D341Med (cell line): ENCODE measurements at places on chromosomes 5 and 9.

DNA sequence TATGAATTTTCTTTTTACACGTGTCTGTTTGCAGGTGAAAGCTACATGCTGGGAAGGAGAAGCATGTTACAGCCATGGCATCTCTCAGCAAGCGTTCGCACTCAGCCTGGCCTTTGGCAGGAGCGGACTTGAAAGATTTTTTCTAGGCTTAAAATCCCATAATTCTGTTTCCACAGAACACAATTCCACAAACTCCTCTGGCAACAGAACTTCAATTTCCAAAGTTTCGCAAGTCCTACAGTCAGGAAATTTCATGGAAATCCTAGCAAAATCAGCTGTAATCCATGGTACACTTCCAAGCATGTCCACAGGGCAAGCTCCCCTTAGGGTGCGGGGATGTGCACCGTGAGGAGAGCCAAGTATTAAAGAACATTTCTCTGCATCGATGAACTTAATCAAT lies 35.9 kb downstream of the SUB1 start:
- no peak for DNase-seq

DNA sequence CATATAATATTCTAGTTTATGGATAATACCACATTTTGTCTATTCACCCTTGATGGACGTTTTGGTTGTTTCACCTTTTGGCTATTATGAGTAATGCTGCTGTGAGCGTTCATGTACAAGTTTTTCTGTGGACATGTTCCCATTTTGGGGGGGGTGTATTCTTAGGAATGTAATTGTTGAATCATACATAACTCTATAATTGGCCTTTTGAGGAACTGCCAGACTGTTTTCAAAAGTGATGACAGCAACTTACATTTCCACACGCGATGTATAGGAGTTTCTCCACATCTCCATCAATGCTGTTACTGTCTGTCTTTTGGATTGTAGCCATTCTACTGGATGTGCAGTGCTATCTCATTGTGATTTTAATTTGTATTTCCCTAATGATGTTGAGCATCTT lies 69.8 kb downstream of the SLC46A2 start:
- no peak for DNase-seq

GRCh38 chr5:125408448-125409233 lies 662.2 kb upstream of the ZNF608 start:
- DNase-seq = no peak

DNA sequence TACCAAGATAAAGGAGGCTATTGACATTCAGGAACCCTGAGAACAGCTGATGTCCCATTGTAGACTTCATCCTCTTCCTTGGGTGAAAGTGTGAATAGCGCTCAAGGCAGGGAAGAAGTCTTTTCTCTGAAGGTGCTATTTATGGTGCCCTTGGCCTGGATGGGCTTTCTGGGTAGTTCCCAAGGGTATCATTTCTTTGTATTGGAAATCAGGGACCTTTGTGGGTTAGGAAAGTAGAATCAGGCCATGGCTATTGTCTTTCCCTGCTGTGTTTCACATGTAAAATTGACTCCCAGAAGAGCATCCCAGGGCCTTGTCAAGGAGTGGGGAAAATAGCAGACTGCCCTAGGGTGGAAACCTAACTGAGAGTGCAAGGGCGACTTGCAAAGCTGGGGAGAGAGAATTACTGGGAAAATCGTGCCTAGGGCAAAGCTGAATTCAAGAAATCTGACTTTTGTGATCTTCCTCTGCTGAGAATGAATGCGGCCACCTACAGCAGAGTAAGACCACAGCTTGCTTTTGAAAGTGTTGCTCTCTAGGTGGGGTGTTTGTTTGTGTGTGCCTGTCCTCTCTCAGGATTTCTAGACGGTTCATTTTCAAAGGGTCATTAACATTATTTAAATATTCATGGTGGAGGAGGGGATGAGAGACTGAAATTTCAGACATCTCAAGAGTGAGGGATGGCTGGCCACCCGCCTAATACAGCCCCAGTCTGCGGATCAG lies 160.6 kb downstream of the C9orf152 start:
- DNase-seq = no peak

DNA sequence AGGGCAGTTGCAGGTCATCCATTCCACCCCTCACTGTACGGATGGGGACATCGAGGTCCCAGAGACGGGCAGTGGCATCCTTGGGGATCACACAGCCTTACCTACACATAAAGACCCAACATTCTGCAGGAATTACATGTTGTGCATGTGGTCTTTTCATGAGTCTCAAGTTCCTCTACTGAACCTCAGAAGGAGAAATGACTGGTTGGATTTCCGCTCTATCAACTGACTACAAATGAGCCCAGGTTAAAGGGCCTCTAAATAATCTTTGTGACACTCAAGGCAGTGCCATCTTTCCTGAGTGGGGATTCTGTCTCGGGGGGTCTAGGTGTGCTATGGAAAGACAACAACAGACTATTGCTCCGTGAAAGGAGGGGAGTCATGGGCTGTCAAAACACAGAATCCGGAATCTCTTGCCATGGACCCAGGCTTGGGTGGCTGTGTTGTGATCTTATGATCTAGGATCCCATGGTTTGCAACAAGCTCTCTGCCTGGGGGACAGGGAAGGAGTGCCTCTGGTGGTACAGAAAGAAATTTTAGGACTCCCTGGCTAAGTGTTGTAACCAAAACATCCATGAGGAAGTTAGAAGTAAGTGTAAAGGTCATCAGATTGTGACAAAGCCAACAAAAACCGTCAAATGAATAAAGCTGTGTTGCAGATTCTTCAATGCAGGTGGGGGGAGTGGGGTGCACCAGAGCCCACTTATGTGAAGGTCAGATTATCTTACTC lies 1.9 kb upstream of the SLC31A2 start:
- DNase-seq = no peak

DNA sequence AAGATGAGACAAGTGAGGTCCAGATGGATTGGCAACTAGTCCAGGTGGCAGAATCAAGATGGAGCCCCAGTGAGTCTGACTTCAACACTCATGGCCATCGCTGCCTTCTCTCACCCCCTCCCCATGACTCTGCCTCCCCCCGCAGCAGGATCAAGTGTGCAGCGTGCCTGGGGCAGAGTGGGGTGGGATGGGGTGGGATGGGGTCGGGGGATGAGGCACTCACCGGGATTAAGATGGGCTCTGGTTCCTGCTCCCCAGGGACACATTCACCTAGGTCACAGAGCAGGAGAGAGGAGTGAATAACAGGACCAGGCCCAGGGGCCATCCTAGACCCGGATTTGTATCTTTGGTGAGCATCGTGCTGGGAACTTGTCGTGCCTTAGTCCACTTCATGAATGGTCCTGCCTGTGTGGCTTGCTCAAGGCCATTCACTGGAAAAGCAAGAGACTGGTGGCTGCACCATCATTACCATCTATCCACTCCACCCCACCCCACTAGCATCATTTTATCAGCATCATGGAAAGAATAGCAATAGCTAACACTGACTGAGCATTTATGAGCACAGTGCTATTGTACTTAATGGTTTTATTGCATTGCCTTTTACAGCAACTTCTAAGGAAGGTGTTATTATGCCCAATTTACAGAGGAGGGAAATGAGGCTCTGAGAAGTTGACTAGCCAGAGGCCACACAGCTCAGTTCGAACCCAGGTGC lies 8.5 kb downstream of the AMBP start:
- DNase-seq = no peak

DNA sequence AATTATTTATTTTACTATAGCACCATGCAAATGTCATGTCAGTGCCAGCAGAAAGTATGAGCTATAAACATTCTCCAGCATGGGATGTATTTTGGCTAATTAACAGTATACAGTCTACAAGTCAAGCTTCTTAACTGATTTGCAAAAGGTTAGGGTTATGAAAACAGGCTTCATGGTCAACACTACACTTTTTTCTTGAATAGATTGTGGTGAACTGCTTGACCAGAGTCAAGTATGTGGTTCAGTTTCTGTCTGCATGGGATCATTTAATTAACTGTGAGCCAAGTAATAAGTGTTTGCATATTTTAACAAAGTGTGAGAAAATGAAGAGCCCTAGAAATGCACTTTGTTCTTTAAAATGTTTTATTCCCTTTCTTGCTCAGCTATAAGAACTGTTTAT lies 14.5 kb upstream of the GNAQ start:
- no peak for DNase-seq

DNA sequence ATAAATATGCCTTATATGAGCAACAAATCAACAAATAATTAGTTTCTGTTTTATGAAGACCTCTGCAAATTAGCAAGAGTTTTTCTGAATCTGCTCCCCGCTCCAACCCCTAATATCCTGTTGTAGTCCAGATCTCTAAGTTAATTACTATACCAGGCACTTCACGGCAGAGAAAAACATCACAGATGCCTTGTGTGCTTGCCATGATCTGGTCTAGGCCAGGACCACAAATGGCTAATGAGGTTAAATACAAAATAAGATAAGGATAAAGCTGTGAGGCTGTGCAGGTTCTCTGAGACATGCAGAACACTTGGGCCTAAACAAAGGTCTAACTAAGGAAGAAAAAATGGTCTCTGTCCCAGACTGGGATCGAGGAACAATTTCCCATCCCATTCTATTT lies 150.8 kb downstream of the SLIT3 start:
- DNase-seq = no peak

DNA sequence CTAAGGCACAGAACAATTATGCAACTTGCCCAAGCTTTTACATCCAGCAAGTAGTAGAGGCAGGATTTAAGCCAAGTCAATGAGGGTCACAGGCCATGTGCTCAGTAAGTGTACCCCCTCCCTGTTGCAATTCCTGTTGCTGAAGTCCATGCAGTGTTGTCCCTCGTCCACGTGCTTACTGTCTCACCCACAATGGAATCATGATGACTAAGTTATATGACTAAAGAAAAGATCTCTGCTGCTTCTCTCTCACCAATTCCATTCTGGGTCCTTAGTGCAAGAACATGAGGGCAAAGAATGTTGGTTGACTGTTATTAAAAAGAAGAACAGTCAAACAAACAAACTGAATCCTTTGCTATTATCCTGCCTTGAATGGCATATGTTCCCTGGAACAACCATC lies 233.6 kb upstream of the SLC24A2 start:
- DNase-seq = no peak

GRCh38 chr5:138753794-138754698 lies 821 bp downstream of the CTNNA1 start:
- peak; percentile 69 for DNase-seq

DNA sequence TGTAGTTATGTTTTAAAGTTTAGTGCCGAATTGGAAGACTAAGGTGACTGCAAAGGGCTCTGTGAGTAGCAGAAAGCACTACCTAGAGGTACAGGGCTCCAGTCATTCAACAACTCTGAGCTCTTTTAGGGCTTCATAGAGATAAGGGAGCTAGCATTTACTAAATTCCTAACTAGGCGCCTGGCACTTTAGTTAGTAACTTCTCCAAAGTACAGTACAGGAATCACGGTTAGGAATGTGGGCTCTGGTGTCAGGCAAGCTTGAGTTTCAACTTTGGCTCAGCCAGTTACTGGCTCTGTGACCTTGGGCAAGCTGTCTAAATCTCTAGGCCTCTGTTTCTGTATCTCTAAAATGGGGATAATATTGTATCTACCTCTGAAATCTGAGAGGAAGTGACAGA lies 115.3 kb downstream of the SLIT3 start:
- DNase-seq = no peak

GRCh38 chr5:35362772-35363171 lies 132.5 kb upstream of the PRLR start:
- DNase-seq = no peak

GRCh38 chr5:606061-606460 lies 6.1 kb upstream of the CEP72 start:
- no peak for DNase-seq

DNA sequence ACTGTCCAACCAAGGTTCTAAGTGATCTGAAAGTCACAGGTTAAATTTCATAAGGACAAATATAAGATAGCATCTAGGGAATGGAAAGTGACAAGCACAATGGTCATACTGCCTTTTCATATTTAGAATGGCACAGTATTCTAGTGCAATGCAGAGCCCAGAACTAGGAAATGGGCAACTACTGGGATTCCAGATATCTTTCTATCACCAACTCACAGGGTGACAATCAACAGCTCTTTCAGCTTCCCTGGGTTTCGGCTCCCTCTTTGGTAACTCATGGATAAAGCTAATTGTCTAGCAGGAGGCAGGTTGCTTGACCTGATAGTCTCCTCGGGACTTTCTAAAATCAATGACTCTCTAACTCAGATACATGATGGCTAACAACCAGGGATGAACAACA lies 60.4 kb downstream of the NR3C1 start:
- no peak for DNase-seq

DNA sequence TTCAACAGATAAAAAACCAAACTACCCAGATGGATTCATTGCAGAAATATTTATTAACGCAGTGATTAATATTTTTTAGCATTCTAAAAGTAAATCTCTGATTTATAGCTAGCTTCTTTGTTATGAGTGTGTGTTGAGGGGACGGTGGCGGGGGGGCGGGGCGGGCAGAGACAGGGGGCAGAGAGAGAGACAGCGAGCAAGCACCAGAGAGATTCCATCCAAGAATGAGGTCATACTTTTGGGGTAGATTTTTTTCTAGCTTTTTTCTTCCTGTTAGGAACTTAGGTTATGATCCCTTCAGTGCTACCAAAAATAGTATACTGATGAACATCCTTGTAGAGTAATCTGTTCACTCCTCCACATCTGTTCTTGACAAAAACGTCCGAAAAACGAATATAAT lies 500 bp upstream of the ZNF883 start:
- peak; percentile 36 for DNase-seq

DNA sequence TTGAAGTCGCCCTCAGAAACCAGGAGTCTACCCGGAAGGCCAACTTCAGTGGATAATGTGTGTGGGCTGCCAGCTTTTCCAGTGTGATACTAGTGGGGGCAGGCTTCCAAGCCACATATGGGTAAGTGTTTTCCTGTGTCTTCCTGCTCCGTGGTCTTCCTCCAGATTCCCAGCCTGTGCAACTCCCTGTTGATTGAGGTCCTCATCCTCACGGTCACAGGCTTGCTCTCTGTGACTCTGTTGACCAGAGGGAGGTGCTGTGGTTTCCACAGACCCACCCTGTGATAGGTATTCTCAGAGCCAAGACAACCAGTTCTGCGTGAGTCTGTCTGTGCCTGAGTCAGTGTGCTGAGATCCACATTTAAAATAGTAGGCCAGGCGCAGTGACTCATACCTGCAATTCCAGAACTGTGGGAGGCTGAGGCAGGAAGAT lies 388.0 kb upstream of the IRX2 start:
- no peak for DNase-seq
